OCI-LY7 (cell line): ENCODE measurements at places on chromosomes 13 and 19. TPM values are rescaled to one million over a fixed set of nuclear protein-coding genes. Genes with fewer than 3 reads are reported as not detected.

ZNF582 gene
- total RNA-seq: 0.20 TPM in 1 of 2 replicates, not detected in the other

MYO1F gene
- 14.9 and 18.4 TPM in 2 replicates for total RNA-seq

PGLYRP2 gene
- total RNA-seq: not detected in 2 replicates

ZNF556 gene
- not detected in 2 replicates for total RNA-seq

FXYD3 gene
- total RNA-seq: 0.88 TPM in 1 of 2 replicates, not detected in the other

GRCh38 chr19:41456342-41456918, 13.5 kb downstream of the ERICH4 start:
- DNase-seq: no peak

DNA sequence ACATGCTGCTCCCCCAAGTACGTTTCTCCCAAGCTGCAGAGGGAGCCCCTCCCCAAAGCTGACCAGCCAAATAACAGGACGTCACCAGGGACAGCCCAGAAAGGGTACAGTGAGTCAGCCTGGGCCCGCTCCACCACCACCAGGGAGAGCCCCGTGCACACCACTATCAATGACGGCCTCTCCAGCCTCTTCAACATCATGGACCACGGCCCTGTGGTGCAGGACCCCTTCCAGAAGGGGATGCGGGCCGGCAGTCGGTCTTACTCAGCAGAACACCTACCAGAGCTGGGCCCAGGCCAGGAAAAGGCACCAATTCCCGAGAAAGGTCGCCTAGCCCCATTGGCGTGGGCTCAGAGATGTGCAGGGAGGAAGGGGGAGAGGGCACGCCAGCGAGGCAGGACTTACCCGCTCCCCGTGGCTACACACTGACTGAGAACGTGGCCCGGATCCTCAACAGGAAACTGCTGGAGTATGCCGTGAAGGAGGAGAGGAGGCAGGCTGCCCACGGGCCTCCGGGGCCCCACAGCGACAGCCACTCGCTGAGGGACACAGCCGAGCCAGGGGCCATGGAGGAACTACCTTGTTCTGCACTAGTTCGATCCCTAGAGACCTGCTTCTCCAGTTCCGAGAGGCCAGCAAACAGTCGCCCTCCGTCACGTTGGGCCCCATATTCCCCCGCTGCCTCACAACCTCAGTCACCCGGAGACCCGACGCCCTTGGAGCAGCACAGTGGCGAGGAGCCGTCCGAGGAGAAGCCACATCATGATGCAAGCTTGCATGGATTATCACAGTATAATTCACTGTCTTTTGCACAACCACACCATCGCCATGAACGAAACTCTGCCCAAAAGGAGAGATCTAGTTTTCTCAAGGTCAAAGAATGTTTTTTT, 815.9 kb upstream of the KLHL1 start:
- no peak for DNase-seq

GRCh38 chr13:43044720-43045301, 21.4 kb downstream of the DNAJC15 start:
- DNase-seq: no peak

DNA sequence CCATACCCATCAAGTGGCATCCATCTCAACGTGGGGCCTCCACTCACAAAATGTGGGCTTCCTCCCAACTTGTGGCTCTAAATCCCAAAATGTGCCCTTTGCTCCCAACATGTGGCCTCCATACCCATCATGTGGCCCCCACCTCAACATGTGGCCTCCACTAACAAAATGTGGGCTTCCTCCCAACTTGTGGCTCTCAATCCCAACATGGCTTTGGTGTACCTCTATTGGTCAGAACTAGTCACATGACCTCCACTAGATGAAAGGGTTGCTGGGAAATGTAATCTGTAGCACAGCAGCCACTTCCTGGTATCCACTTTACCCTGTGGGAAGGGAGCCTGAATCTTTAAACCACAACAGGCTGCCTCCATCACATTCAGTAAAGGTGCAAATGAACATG, 10.1 kb upstream of the ACER1 start:
- peak; percentile 38 for DNase-seq
